ENCODE measurements at places on chromosomes 3 and 15. TPM values are rescaled to one million over a fixed set of nuclear protein-coding genes. Genes with fewer than 3 reads are reported as not detected.

DNA sequence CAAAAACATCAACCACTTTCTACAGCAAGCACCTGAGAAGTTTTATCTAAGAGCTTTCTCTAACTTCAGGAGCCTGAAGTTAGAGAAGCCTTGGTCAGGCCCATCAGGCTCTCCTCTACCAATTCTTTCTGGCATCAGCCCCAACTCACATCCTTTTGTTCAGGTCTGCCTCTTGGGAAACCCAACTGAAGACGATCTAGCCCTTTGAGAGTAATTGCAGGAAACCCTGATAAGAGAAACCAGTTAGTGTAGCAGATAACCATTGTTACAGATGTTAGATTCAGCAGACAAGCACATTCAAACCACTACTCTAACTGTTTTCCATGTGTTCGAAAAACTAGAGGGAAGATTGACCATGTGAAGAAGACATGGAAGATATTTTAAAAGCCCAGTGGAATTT, 27.0 kb upstream of the DYNC1LI1 start:
- no peak for DNase-seq

- DNase-seq, result peak; percentile 81
Measured at GRCh38 chr15:33243393-33243792, 48.9 kb upstream of the FMN1 start.

DNA sequence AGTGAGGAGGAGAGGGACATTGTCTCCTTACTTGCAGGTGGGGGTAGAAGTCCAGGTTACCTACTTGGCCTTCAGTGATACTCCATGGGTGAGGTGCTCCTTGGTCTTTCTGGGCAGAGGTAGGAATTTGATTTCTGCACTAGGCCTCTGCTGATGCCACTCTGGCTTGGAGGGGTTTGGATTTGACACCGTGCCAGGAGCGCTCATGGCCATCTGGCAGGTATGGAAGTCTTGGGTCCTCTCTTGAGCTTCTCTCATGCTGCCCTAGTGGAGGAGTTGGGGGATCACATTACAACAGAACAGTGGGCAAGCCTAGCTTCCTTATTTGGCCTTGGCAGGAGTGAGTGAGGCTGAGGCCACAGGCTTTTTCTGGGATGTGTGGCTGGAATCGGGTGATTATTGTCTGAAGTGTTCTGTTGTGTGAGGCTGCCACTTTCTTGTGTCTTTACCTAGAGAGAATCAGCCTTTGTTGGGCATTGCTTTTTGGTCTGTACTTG, 525.0 kb downstream of the GABRG3 start:
- no peak for DNase-seq

GRCh38 chr15:44535523-44536301, 1.2 kb upstream of the EIF3J start:
- DNase-seq, result no peak

- DNase-seq, result peak; percentile 3
Measured at GRCh38 chr3:155495387-155495786, 201.9 kb upstream of the STRIT1 start.

DNA sequence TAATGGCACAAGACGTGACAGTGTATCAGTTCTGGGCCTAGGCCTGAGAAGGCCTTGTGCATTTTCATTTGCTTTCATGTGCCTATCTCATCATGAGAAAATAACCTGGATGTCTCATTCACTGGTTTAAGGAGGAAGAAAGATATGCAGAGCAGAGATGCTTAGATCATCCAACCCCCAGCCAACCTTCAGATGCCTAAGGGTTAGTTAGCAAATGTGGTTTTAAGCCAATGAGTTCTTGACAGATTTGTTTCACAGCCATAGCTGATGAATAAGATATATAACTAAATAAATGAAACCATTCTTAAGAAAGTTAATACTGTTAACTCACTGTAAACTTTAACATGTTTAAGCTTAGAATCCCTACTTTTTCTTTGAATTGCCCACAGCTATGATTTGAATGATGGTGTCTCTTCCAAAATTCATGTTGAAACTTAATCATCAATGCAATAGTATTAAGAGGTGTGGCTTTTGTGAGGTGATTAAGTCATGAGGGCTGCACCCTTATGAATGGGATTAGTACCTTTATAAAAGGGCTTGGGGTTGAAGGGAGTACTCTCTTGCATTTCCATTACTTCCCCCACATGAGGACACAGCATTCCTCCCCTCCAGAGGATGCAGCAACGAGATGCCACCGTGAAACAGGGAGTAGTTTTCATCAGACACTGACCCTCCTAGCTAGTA, 324.6 kb upstream of the TBC1D5 start:
- DNase-seq, result peak; percentile 11

DNA sequence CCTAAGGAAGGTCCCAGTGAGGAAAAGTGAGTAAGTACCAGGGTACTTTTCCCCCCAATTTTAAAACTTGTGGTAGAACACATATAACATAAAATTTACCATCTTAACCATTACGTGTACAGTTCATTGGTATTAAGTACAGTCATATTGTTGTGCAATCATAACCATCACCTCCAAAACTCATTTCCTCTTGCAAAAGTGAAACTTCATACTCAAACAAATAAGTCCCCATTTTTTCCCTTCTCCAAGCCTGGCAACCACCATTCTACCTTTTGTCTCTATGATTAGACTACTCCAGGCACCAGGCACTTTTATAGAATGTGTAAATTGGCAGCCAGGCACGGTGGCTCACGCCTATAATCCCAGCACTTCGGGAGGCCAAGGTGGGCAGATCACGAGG, 12.2 kb downstream of the PRC1 start:
- DNase-seq, result no peak

GRCh38 chr3:33035596-33035995, 61.4 kb downstream of the GLB1 start:
- peak; percentile 81 for DNase-seq

PCSK6 gene
- 11.0 TPM for total RNA-seq

OPA1 gene
- total RNA-seq, result 77.3 TPM

KCNH8 gene
- 0.05 TPM for total RNA-seq

KNG1 gene
- not detected for total RNA-seq

GABRR3 gene
- not detected for total RNA-seq

BFSP2 gene
- total RNA-seq, result not detected

DNA sequence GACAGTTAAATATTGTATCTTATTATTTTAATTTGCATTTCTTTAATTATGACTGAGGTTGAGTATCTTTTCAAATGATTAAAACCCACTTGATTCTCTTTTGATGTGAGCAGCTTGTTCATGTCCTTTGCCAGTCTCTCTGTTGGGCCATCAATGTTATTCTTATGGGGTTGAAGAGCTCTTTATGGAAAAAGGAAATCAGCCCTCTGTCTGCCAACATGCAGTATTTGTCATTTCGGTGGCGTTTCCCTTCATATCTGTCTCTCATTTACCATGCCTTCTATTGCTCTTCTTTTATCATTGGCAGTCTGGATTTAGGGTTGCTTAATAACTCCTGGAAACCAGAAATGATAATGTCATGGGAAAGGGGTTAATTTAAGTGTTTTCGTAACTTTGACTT, 340.7 kb upstream of the DNAJC19 start:
- DNase-seq, result no peak

WDR49 gene
- total RNA-seq, result 0.50 TPM

CCR9 gene
- not detected for total RNA-seq

ZBED2 gene
- total RNA-seq, result 13.5 TPM

DNA sequence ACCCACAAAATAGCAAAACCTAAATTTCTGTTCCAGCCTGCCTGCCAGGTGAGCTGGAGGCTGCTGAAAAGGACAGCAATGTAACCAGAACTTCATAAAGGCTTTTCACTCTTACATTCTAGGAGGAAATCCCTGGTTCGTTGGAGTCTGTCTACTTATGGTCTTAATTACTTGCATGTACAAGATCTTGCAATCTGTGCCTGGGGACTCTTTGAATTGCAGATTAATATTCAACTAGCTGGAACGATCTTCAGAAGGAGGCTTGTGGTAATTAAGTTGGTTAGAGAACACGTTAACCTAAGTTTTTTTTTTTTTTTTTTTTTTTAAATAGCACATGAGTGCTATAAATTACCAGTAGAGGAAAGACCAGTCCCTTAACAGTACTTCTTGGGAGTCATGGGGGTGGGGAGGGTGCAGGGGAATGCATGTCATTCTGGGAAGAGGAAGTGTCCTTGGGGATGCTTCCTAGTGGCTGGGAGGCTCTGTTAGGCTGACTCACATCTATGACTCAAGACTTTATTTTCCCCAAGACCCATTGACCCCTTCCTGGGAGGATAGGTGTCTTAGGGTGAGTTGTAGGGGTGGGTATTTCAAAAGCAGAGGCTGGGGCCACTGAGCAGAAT, 139.8 kb downstream of the RAB11A start:
- peak; percentile 100 for DNase-seq

STRIT1 gene
- not detected for total RNA-seq

- no peak for DNase-seq
Measured at GRCh38 chr3:117562000-117562399, 852.4 kb downstream of the TUSC7 start.

GRCh38 chr15:87129916-87130315, 1050.2 kb downstream of the AGBL1 start:
- no peak for DNase-seq

DNA sequence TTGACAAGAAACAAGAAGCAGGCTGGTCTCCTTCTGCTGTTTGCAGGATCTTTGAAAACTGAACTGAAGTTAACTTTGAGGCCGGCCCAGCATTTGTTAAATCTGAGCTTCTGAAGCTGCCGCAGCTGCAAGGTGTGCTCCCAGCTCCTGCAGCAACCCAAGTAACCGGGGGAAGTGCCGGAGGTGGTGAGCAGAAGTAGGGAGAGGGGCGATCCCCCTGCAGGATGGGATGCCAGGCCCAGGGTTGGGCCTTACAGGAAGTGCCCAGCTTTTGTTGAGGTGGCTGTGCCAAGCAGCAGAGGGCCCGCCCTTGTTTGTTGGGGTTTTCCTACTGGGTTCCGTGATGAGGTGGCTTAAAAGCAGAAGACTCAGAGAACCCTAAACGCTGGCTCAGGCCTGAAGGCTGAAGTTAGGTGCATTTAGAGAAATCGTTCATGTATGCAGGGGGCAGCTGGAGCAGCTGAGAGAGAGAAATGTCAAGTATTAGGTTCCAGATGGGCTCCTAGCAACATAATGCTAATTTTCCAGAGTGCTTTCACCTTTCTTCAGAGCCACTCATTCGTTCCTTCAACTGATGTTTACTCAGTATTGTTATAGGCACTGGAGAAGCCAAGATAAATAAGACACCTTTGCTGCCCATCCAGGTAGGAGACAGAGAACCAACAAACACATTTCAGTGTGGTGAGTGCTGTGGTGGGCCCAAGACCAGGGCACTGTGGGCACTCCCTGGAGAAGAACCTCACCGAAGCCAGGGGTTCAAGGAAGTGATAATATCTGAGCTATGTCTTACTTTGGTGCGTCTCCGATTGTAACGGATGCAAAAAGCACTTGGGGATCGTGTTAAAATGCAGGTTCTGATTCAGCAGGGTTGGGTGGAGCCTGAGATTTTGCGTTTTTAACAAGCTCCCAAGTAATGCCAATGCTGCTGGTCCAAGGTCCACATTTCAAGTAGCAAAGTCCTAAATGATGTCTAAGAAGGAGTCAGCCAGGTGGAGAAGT, 42.2 kb upstream of the PLCL2 start:
- peak; percentile 24 for DNase-seq

DNA sequence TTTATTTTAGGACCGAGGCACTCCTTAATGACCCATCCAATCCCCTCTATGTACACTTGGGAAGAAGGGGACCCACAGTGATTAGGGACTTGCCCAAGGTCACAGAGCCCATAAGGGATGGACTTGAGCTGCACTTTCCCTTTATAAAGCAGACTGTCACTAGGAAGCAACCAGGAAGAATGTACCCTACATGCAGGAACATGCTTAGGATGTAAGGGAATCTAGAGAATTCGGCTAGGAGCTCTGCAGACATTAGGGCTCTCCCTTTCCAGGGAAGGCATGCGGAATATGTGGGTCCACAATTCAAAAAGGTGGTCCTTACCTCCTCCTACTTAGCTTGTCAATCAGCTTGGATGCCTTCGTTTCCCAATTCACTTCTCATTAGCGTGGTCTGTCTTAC, 78.7 kb downstream of the TMEM266 start:
- no peak for DNase-seq

DNA sequence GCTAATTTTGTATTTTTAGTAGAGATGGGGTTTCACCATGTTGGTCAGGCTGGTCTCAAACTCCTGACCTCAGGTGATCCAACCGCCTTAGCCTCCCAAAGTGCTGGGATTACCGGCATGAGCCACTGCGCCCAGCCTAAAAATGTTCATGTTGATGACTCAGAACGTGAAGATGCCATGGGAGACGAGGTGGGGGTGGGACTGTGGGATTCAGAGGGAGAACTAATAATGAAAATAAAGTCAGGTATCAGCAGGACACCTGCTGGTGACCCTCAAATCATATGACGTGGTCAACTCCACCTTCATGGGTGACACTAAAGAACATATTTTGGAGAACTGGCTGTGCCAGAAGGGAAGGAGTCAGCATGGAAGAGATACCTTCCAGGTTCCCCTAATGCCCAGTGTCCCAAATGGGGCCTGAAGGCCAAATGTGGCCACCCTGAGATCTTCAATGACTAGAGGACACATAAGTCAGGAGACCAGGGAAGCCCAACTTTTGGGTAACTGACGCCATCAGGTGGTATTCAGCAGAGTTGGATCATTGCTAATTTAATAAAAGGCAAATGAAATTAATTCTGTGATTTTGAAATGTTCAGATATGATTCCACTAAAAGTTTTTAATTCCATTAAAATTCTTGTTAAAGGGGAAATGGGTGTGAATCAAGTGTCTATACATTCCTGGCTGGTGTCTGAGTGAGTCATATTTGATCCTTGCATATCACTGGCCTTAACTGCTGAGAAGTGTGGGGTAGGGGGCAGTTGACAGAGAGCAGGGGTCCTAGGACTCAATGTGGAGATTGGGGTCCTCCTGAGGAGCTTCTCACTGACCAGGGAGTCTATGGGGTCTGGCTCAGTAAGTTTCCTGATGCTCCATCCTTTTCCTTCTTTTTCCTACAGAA, 88.6 kb upstream of the GSK3B start:
- DNase-seq, result peak; percentile 44

GRCh38 chr3:57160765-57161538, 4.2 kb downstream of the IL17RD start:
- DNase-seq, result no peak

GRCh38 chr15:90789462-90789861, 72.3 kb downstream of the BLM start:
- DNase-seq, result no peak

PYDC2 gene
- not detected for total RNA-seq

Measured in renal cortical epithelial cell (primary cell).